HuH-7 (cell line): ENCODE measurements at places on chromosomes 5 and 9.

DNA sequence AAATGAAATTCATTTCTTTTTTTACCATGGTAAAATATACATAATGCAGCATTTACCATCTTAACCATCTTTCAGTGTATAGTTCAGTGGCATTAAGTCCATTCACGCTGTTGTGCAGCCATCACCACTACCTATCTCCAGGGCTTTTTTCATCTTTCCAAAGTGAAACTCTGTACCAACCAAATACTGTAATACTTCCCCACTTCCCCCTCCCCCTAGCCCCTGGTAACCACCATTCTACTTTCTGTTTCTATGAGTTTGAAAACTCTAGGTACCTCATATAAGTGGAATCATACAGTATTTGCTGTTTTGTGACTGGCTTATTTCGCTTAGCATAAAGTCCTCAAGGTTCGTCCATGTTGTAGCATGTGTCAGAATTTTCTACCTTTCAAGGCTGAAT, 23.4 kb downstream of the SPAAR start:
- DNase-seq, result no peak

DNA sequence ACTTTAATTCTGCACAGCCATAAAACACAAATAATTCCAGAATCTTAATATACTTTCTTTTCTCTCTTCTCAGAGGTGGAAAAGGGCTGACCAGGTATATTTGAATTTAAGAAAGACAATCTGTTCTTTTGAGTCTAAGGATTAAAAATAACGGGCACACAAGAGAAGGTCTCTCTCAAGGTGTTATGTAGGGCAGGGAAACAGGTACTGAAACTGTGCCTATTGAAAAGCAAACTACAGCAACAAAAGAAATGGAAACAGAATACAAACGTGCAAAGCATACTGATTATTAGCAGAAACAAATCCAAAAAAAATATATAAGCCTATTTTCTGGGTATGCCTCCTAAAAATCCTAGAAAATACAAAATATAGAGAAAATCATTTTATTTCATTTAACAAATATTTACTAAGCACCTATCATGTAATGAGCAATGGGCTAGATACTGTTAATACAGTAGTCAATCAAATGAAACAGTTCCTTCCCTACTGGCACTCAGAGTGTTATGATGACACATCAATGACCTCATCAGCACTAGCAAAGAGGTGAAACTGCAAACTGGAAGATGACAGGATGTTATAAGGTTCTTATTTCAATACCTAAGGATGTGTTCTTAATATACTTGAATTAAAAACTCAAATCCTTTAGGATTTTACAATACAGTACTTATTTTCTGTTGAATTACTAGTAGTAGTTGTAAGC, 87.7 kb downstream of the AUH start:
- DNase-seq, result no peak

DNA sequence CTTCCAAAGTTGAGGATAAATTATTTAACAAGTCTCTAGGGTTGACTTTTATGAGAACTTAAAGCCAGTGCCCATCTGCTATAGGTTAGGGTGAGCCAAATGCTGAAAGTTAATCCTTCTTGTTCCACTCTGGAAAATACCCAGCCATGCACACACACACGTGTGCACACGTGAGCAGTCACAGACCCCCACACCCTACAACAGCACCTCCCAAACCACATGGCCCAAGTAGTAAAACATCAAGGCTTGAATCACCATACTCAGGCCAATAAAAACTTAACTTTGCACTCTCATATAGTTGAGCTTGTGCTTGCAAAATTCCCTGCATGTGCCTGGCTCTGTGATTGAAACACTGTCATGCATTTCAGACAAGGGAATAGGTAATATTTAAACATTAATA, 467.6 kb downstream of the ARHGEF28 start:
- no peak for DNase-seq

- DNase-seq, result no peak
Observed at GRCh38 chr5:81014348-81014747, 54.2 kb downstream of the RASGRF2 start.

DNA sequence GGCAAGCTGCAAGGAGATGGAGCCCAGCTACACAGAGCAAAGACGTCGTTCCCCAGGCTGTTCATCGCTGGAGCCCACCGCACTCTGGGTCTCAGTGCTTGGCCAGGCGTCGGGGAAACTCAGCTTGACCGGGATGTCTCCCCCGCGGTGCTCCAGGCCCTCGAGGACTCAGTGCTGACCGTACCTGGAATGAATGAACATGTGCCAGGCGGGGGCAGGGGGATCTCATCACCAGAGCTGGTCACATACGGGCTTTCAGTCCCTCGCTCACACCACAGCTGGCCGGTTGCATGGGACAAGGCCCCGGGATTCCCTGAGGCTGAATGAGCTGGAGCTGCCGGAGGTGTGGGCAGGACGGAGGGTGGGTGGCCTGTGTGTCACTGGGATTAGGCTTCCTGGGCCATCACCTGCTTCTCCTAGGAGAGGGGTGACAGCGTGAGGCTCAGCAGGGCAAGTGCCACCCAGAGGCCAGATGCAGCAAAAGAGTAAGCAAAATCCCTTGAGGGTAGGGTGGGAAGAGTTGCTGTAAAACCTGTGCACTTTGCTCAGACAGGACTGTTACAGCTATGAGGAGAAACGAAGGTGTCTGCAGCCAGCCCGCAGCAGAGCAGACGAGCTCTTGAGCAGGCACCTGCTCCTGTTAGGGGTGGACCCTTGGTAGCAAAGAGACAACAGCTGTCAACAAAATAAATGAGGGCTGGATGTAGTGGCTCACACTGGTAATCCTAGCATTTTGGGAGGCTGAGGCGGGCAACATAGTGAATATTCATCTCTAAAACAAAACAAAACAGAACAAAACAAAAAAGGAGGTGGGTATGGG, 70.7 kb upstream of the RAPGEF1 start:
- peak; percentile 52 for DNase-seq

GRCh38 chr5:150144246-150144801, 11.3 kb downstream of the PDGFRB start:
- no peak for DNase-seq
